PC-9 (cell line): ENCODE measurements at places on chromosomes 2 and 18.

DNA sequence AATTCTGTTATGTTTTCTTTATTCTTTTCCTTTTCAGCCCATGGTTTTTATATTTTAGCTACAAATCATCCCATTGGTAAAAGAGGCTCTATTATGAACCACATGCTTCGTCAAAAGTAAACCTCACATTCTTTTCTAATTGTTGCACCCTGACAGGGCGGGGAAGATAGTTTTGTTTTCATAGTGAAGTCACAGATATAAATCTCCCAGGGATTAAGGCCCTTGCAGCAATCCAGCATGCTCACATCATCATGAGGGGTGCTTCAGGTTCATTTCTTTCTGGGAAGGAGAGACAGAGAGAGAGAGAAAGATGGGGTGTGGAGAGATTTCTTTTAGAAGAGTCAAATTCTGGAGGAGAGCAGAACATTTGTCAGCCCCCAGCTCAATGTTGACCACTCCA is 124.5 kb upstream of the CDC42EP3 start:
- DNase-seq: peak; percentile 33

- DNase-seq: no peak
Measured at GRCh38 chr2:54402350-54402749, 53.8 kb upstream of the SPTBN1 start.

DNA sequence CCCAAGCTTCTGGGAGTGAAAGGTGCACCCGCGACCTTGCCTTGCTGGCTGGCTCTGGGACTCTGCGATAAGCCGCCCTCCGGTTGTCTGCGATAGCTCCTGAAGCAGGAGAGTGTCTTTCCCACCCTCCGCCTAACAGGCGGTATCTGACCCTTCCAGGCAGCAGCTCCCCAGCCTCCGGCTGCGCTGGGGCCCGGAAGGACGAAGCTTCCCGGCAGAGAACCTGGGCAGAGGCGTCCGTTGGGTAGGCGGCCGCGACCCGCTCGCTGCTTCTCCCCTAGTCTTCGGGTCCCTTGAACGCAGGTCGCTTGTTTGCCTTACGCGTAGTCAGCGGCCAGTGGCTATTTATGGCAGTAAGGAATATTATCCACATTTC is 446 bp upstream of the RHBDD1 start:
- no peak for DNase-seq

DNA sequence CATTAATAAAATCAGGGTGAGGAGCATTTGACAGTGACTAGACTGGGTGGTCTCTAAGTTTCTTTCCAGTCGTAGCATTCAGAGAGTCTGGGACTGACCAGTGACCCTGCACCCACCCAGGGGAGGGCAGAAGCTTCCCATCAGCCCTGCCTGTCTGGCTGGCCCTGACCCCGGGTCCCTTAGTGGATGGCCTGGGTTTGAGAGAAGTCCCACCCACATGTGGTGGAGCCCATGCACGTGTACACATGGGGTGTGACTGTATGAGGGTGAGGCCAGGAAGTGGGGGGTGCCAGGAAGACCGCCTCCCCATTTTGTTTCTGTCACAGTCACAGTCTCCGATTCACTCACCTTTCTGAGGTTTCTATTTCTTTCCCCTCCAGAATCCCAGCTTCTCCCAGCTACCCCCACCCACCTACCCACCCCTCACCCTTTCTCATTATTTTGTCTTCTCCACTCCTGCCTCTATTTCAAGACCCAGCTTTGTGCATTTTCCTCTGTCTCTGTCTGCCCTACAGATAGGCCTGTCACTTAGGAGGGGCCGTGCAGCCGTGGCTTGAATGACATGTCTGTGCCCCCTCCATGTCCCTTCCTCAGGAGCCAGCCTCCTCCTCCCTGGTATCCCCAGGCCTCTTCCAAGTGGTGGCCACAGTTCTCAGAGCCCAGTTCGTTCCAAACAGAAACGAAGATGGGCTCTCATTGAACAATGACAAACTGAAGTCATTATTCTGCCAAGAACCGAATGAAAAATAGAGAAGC is 13.6 kb downstream of the CIB4 start:
- no peak for DNase-seq

DNA sequence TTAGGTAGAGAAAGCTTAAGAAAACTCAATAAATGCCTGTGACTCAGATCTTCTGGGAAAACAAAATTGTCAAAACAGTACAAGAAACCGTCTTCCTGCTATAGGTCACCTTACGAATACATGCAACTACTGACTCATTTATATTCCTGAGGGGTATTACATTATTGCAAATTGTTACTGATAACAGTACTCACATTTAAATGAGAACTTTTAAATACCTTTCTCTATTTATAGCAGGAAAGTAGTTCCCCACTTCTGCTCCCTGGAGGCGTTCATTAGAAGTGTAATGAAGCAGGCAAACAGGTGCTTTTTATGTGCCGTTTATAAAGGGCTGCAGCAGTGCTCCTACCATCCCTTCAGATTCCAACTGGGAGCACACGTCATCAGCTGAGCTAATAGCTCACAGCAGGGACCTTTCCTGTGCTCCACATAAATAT is 65.1 kb upstream of the RPRM start:
- DNase-seq: no peak

GRCh38 chr2:37855283-37856041 is 69.6 kb upstream of the RMDN2 start:
- no peak for DNase-seq

- DNase-seq: no peak
Measured at GRCh38 chr2:104768694-104769093, 85.2 kb upstream of the POU3F3 start.

- no peak for DNase-seq
Measured at GRCh38 chr2:163265562-163265961, 427.0 kb upstream of the KCNH7 start.

DNA sequence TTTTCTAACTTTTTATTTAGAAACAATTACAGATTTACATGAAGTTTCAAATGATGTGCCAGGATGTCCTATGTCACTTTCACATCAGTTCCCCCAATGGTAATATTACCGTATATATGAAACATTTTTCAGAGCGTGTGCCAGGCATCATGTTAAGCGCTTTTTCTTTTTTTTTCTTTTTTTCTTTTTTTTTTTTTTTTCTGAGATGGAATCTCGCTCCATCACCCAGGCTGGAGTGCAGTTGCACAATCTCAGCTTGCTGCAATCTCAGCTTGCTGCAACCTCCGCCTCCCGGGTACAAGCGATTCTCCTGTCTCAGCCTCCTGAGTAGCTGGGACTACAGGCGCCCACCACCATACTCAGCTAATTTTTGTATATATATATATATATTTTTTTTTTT is 5.6 kb upstream of the PPP4R1 start:
- no peak for DNase-seq

DNA sequence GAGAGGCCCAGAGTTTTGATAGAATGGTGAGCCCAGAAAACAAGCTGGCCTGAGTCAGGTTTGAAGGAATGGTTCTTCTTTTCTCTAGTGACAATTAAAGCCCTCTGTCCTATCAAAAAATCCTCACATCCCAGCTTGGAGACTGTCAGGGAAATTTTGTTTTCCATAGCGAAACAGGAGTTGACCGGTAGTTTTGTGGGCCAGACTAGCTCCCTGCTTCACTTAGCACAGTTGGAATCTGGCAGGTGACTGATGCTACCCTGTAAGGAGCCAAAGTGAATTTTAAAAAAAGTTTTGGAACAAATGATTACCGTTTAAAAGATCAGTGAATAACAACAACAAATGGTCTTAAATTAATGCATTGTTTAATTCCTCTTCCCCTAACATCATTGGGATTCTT is 6.7 kb downstream of the NAB1 start:
- no peak for DNase-seq

DNA sequence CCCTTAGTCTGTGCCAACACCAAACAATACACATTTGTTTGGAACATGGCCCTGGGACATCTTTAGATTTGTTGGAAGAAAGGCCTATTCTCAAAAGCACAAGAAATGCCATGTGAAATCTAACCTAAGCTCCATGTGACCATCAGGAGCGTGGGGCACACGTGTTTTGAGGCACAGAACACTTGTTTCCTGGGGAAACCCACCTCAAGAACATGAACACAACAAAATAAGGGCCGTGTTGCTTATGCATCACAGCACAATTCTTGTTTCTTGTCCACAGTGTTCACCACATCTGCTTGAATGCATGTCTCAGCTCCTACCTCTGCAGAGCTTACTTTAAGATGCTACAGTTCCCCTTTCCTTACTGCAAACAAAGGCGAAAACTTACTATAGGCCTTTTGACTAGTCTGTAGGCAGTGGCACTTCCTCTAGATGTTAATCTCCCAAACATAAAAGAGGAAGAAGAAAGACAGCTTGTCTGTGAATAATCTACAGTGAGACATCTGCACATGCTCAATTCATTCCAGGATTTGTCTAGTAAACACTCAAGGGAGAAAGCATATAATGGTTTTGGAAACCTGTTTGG is 165.0 kb downstream of the ANKRD44 start:
- DNase-seq: no peak

GRCh38 chr2:151049746-151050145 is 211.9 kb downstream of the RBM43 start:
- peak; percentile 74 for DNase-seq

DNA sequence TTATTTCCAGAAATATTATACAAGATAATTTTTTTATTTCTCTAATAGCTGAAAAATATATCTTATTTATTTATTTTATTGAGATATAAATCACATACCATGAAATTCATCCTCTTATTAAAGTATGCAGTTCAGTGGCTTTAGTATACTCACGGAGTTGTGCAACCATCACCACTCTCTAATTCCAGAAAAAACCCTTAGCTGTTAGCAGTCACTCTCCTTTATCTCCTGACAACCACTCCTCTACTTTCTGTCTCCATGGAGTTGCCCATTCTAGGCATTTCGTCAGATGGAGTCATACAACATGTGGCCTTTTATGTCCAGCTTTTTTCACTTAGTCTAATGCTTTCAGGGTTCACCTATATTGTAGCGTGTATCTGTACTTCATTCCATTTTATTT is 66.5 kb downstream of the TCF7L1 start:
- DNase-seq: no peak

DNA sequence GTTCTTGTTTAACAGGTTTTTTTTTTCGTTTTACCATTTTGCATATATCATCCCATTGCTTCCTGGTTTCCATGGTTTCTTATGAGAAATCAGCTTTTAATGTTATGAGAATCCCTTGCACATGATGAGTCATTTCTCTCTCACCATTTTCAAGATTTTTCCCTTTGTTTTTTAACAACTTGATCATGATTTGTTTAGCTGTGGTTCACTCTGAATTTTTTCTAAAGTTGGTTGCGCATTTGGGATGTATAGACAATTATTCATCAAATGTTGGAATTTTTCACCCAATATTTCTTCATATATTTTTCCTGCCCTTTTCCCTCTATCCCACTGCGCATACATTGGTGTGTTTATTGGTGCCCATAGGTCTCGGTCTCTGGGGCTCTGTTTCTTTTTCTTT is 42.4 kb upstream of the BIN1 start:
- peak; percentile 98 for DNase-seq

DNA sequence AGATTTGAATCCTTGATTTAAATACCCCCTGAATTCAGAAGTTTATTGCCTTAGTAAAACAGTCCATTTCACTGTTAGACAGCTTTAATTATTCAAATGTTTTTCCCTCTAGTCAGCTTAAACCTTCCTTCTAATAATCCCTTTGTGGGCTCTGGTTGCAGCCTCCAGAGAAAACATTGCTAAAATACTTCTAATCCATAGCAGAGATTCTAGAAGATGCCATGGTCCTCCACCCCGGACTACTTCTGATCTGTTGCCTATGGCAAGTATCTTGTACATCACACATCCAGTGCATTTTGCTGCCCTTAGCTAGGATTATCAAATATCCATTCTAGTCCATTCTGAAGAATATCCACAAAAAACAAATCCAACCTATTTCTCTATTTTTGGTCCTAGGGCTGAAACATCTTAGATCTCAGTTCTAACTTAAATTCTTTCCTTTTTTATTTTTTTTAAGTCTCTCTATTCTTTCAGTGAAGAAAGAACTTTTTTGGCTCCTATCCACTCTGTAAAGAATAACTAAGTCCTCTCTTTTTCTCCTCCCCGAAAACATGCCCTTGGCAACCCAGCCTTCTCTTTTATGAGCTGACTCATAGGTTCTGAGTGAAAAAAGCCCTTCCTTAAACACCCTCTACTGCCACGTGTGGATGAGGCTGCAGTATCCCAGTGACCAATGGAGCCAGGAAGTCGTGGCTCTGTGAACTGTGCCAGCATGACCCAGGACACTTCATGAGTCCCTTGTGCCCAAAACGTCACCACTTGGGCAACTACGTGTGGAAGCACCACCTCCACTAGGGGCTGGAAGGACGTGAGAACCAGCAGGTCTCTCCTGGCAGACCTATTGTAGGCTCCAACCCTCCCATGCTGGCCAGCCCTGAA is 349.8 kb downstream of the TNS1 start:
- peak; percentile 62 for DNase-seq

DNA sequence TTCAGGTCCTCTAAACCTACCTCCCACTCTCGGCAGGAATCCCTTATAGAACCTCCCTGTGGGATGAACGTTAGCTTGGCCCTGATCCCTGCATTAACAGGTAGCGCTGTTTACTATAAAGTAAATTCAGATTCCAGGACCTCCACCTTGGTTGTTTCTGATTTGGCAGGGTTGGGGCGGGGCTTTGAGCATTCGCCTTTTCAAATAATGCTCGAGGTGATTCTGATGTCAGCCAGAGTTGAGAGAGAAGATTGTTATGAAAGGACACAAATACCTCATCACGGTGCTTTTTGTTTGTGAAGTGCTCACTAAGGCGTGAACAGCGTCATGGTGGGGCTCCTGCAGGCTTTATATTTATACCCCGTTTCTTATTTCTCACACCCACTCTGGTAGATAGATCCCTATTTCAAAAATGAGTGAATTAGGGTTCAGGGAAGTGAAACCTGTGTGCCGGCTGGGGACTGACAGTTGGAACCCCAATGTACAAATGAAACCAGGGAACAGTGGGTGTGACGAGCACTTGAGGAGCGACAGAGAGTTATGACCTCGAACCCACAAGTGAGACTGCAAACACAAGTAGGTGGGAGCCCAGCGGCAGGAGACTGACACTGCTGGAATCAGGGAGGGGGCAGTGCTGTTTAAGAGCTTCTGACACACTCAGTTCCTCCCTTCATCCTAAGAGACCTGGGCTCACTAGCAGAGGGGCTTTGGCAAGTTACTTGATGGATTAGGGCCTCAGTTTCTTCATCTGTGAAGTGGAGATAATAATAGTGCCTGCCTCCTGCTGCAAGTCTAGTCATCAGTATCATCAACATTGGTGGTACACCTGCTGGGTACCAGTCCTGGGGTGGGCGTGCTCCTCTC is 14.2 kb upstream of the CXCR4 start:
- DNase-seq: no peak

DNA sequence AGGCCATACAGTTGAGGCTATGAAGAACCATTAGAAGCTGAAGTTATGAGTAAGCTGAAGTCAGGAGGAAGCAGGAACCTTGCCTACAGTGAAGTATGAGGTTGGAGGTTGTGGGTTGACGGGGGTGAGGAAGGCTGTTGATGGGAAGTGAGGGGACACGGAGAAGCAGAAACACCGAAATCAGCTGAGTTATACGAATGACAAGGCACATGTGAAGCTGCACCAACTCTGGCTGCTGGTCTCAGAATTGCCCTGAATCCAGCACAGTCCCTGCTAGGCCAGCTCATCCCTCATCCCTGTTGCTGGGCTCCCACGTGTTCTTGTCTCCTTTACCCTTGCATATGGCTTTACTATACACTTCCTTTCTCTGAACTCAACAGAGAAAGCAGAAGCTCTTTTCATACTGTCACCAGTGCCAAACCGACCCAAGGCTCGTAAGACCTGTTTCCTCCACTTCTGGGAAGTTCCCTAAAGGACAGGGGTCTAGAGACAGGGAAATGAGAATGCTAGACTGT is 9.2 kb upstream of the TMEM247 start:
- DNase-seq: no peak

- peak; percentile 76 for DNase-seq
Measured at GRCh38 chr18:58856881-58857280, 7.8 kb upstream of the ZNF532 start.

- no peak for DNase-seq
Measured at GRCh38 chr2:101843048-101843447, 145.5 kb downstream of the MAP4K4 start.
